Activated CD8-positive, alpha-beta T cell treated with anti-CD3 and anti-CD28 coated beads for 36 hours (primary cell): ENCODE measurements at places on chromosomes 1 and 21. TPM values are rescaled to one million over a fixed set of nuclear protein-coding genes. Genes with fewer than 3 reads are reported as not detected.

DNA sequence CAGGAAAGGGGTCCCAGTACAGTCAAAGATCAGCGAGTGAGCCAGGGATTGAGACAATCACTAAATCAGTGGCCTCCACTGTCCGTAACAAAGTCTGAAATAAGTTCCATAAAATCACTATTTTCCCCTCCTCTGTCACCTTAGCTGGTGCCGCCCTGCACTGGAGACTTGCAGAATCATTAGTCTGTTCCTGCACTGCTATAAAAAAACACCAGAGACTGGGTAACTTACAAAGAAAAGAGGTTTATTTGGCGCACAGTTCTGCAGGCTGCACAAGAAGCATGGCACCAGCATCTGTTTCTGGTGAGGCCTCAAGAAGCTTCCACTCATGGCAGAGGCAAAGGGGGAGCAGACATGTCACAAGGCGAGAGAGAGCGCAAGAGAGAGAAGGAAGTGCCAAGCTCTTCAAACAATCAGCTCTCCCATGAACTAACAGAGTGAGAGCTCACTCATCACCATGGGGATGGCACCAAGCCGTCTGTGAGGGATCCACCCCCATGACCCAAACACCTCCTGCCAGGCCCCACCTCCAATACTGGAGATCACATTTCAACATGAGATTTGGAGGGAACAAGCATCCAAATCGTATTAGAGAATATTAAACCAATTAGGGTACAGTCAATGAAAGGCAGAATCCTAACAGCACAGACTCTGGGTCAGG is 129.8 kb upstream of the TIAM1 start:
- no peaks in the 10 kb centered on the region for H3K27me3 ChIP-seq
- H3K4me3 ChIP-seq: no peak overlapping the region
- DNase-seq: no peak
- no peaks in the 10 kb centered on the region for H3K36me3 ChIP-seq
- H3K27ac ChIP-seq: no peak overlapping the region

DNA sequence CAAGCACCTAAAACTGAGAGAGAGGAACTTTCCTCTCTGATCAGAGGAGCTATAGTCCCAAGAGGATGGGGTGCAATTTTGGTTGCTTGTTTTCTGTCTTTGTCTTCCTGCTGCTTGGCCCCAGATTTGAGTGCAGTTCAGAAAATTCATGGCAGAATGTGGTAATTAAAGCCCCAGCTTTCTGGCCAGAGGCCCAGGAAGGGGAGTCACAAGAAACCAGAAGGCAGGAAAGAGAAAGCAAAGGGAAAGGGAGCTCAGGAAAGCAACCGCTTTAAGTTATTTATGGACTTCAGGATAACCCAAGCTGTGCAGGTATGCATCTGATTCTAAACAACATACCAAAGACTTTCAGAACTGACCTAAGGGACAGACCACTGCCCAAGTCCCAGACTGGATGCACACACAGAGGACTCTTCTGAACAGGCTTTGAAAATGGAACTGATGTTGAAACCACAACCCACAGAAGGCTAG is 88.8 kb downstream of the ST3GAL3 start:
- peaks cover 7% of the 10 kb centered on the region for H3K36me3 ChIP-seq
- peaks cover 12% of the 10 kb centered on the region for H3K4me1 ChIP-seq
- H3K4me3 ChIP-seq: no peak overlapping the region
- H3K27me3 ChIP-seq: no peaks in the 10 kb centered on the region
- H3K27ac ChIP-seq: no peak overlapping the region

- H3K36me3 ChIP-seq: no peaks in the 10 kb centered on the region
- no peak overlapping the region for H3K4me3 ChIP-seq
- no peaks in the 10 kb centered on the region for H3K4me1 ChIP-seq
- peaks cover 6% of the 10 kb centered on the region for H3K27me3 ChIP-seq
Measured at GRCh38 chr1:30657131-30658013, 66.0 kb downstream of the MATN1 start.

DNA sequence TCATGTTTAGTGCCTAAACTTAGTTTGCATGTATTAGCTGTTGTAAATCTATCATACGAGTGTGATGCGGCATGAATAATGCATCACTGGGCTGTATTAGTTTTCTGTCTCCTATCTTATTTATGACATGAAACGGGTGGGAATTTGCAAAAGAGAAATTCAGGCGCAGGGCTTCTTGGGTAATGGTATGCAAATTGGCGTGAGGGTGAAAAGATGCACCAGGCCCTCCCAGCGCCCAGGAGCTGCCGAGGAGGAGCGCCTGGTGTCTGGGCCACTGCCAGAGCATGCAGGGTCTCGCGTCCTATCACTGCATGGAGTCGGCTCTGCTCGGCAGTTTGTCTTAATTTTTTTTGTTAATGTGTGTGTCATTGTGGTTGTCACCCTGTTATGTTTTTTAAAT is 82.9 kb upstream of the ACTL8 start:
- no peak for DNase-seq
- no peak overlapping the region for H3K27ac ChIP-seq
- H3K4me1 ChIP-seq: no peaks in the 10 kb centered on the region
- H3K27me3 ChIP-seq: no peaks in the 10 kb centered on the region
- H3K4me3 ChIP-seq: no peak overlapping the region

- H3K27ac ChIP-seq: no peak overlapping the region
- no peaks in the 10 kb centered on the region for H3K36me3 ChIP-seq
- no peak overlapping the region for H3K4me3 ChIP-seq
- no peak for DNase-seq
- H3K4me1 ChIP-seq: no peaks in the 10 kb centered on the region
Measured at GRCh38 chr1:66502086-66502485, 31.9 kb upstream of the SGIP1 start.

Gene FAM76A
- 7.9 TPM for total RNA-seq

Gene RBM11
- 2.7 TPM for total RNA-seq

Gene THEM5
- not detected for total RNA-seq
